Peyer's patch (tissue), 4 donors: ENCODE measurements at places on chromosomes 13 and 19. TPM values are rescaled to one million over a fixed set of nuclear protein-coding genes. Genes with fewer than 3 reads are reported as not detected.

DNA sequence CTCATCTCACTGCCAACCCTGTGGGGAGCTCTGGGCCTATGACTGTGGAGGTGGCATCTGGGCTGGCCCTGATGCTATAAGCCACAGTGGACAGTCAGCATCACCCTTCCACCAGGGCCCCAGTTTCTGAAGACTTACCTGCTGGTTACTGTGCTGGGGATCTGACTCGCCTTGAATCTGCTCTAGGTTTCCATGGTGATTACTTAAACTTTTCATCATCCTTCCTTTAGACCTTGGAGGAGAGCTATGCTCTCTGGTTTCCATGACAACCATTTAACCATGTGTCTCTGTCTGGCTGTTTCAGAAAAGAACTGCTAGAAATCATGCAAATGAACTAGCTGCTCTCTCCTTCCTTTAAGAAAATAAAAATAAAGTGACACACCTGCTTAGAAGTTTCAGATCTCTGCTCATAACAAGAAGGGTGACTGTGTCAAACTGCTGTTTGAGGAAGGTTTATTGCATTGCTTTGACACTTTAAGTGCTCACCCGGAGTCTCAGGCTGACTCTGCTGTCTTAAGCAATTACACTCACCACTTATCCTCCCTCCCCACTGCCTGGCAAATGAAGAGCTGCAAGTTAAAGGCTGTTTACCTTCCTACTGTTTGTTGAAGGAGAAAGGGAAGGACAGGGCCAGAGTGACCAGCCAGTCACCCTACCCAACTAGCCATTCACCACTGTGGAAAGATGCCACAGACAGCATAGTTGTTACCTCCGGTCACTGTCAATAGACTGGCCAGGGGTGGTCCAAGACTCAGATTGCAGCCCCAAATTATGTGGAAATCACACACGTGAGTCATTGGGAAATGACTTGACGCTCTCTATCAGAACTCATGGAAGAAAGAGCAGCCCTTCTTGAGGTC is 87.6 kb downstream of the HSPH1 start:
- DNase-seq: no peak

GRCh38 chr13:25116044-25116443 is 20.1 kb downstream of the PABPC3 start:
- DNase-seq: no peak

DNA sequence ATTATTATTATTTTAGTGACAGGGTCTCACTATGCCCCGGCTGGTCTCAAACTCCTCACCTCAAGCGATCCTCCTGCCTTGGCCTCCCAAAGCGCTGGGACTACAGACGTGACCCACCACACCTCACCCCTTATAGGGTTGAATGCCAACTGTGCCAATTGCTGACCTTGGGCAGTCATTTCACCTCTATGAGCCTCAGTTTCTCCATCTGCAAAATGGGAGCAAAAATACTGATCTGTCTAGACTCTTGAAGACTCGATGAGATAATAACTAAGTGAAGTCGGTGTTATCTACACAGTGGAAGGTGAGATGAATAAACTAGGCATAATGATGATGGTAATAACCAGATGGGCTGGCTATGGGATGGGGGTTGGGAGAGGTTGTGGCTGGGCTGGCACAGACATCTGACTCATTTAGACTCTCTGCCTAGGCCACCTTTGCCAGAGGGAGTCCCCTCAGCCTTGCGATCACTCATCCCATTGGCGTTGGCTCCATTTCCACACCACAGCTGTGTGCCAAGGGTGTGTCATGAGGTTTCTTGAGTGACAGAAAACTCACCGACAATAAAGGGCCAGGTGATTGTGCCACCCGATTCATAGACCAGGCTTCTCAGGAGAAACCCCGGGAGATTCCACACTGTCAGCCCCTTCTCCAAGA is at the start of gene CASP14:
Gene CASP14, plus strand, starts transcription at position 596 of the 657 bp plus-strand sequence. CDS start 2,772 bp downstream, outside the sequence.
- no peak for DNase-seq

DNA sequence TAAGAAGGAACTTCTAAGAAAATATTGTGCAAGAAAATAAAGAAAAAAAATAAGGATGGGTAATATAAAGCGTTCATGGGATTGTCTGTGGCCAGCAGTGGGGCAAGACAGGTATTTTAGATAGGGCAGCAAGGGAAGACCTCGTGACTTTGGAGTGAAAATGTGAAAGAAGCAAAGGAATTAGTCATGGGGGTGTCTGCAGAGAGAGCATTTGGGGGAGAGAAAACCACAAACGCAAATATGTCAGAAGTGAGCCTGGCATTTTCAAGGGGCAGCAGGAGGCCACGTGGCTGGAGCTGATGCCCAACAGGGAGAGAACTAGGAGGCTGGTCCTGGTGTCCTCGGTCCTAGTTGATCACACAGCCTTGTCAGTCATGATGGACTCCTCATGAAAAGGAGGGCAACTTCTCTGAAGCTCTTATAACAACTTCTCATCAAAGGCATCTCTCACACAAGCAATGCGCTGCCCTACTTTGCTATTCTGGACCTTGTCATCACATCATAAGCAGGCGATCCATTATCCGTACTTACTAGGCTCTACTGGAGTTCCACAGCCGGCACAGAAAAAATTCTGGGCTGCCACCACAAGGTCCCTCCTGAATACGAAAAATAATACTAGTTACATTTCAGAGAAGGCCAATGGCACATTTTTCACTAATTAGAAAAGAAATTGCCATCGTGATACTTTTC is 31.0 kb downstream of the RUBCNL start:
- DNase-seq: no peak

DNA sequence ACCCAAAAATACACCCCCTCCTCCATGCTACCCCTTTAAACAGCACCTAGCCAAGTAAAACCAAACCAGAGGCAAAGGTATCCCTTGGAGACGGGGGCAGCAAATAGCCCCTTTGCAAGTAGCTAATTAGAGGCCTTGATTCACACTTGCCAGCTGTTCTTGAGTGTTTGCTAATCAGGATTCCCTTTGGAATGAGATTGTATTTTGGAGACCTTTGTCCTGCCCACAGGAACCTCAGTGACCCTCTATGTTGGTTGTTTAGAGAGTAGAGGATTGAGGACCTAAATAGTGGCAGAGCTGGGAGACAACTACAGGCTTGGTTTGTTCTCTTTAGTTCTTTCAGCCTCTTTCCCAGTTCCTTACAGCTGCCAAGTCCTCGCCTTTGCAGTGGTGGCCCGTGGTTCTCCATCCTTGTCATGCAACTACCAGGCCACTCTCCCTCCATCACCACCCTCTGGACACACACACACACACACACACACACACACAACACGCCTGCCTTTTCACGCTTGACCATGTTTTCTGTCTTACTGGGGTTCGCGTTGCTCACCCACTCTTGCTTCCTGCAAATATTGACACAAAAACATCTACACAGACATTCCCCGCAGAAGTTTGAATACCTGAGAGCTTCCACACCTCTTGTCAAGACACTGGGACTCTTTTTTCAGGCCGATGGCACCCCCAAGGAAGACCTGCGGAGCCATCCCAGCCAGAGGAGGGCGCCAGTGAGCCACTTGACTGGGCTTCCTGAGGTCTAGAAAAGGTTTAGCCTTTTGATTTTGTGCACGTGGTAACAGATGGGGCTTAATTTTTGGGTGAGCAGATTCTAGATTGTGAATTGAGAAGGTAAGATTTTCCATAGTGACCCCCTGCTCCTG is 80.0 kb upstream of the GPR183 start:
- peak; percentile 92 for DNase-seq

DNA sequence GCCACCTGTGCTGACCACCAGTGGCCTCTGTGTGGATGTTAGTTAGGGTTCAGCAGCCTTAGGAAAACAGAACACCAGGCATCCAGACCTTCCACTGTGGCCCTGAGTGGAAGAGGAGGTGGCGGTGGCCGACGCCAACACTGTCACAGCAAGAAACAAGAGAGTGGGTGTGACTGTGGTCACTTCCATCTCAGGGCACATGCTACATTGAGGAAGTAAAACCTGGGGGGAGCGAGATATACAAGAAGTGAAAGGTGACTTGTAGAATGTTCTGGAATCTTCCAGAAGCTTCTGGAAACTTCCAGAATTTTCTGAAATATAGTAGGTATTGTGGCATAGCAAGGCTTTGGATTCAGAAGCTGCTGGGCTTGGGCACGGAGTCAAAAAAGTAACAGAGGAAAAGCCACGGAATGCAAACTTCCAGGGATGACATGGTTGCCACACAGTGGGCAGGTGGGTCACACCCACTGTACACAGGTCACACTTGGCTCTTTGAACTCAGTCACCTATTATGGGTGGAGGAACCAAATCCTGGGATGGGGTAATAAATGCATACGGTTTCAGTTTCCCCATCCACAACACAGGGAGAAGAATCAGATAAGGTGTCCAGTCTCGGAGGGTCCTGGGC is 24.3 kb downstream of the GNG7 start:
- no peak for DNase-seq

GRCh38 chr13:89862691-89863036 is 1484.8 kb upstream of the MIR17HG start:
- no peak for DNase-seq

- no peak for DNase-seq
These were observed 223.6 kb downstream of the RGCC start for GRCh38 chr13:41680900-41681299.

DNA sequence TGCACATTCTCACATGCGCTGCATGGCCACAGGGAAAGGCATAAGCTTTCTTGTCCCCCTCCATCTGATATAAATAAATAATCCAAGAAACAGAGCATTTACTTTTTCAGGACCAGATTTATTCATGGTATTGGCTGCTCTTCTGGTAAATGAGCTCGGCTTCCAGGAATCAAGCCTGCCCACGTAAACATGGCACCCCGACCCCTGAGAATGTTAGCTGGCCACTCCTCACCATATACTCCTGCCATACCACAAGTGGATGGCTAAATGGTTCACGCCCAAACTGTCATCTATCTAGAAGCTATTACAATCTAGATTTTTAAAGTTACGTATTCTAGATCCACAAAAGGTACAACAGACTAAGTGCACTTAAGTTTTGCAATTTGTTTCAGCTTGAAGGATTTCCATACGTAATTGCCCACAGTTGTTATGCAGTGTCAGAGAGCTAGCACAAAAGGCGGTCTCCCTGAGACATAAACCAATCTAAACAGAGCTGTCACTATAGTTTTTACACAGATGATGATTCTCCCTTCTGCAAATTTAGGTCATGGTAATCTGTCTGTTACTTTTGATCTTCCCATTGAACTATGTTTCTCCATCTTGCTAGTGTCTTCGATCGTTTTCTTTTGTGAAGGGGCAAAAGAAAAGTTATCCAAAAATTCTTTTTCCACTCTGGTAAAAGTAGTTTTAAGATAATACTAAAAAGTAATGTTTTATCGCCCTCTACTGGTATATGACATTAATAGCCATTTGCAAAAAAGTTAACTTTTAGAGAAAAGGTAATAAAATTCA is 16.2 kb upstream of the FOXO1 start:
- no peak for DNase-seq

- no peak for DNase-seq
These were observed 90.6 kb downstream of the TEX26 start for GRCh38 chr13:31022928-31023530.

ATP4A gene
- total RNA-seq: not detected

DNA sequence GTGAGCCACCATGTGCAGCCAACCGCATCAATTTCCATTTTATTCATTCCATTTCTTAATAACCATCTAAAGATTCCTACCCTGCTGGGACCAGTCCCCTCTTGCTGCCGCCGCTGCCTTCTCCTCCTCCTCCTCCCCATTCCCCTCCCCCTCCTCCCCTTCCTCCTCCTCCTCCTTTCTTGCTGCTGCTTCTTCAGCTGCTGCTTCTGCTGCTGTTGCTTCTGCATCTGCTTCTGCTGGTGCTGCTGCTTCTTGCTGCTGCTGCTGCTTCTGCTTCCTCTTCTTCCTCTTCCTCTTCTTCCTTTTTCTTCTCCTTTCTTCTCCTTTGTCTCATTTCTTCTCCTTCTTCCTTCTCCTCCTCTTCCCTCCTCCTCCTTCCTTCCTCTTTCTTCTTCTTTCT is 20.0 kb upstream of the SPRYD7 start:
- no peak for DNase-seq

DNA sequence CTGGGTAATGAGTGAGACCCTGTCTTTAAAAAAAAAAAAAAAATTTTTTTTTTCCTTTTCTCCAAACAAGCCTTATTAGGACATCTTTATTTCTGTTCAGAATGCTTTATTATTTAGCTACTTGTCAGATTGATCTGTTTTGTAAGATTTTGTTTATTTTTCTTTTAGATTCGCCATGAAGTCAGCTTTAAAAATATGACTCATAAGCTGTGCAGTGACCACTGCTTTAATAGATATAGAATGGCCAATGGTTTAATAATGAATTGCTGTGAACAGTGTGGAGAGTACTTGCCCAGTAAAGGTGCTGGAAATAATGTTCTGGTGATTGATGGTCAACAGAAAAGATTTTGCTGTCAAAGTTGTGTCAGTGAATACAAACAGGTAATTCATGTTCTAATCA is 47.7 kb downstream of the ZMYM2 start:
- DNase-seq: no peak

GRCh38 chr13:100694722-100695508 is 20.3 kb upstream of the TMTC4 start:
- DNase-seq: no peak

- no peak for DNase-seq
These were observed 38.8 kb downstream of the TDRD3 start for GRCh38 chr13:60435762-60436374.

PEAK3 gene
- 2.3 TPM for total RNA-seq

KLK4 gene
- total RNA-seq: not detected

TRPC4 gene
- total RNA-seq: not detected

ZNF480 gene
- total RNA-seq: 12.8 TPM

NCAN gene
- not detected for total RNA-seq

GRCh38 chr19:38145623-38146022 is 78.4 kb downstream of the DPF1 start:
- no peak for DNase-seq

DNA sequence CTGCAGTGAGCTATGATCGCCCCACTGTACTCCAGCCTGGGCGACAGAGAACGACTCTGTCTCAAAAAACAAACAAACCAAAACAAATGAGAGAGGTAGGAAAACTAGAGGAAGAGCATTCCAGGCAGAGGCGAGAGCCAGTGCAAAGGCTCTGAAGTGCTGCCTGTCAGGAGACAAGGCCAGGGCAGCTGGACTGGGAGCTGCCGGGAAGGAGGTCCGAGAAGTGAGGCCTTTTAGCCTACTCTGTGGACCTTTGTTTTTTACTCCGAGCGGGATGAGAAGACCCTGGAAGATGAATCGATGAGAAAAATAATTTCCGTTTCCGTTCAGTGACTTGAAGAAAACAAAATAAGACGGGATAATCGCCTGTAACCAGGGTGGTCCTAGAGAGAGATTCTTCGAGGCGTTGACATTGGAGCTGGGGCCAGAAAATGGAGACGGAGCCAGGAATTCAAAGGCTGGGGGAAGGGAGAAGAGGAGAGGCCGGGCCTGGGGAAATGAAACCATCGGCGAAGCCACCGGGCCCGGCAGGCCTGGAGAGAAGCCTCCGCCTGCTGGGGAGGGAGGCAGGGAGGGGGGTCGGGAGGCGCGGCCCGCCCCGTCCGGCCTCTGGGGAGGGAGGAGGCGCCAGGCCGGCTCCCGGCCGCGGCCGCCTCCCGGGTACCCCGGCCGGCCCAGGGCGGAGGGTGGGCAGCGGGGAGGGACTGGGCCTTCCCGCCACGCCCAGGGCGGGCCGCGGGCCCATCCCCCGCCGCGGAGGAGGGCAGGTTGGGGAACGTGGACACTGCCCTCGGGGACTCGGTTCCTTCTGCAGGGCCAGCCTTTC is 7.8 kb upstream of the SERTAD1 start:
- peak; percentile 91 for DNase-seq

PAN3 gene
- total RNA-seq: 67.7 TPM

GRCh38 chr19:27892500-27892899 is 1320.5 kb downstream of the UQCRFS1 start:
- no peak for DNase-seq

GRCh38 chr19:6761053-6761676 is 6.1 kb downstream of the SH2D3A start:
- no peak for DNase-seq
